ENCODE measurements at places on chromosomes 5 and 9.

DNA sequence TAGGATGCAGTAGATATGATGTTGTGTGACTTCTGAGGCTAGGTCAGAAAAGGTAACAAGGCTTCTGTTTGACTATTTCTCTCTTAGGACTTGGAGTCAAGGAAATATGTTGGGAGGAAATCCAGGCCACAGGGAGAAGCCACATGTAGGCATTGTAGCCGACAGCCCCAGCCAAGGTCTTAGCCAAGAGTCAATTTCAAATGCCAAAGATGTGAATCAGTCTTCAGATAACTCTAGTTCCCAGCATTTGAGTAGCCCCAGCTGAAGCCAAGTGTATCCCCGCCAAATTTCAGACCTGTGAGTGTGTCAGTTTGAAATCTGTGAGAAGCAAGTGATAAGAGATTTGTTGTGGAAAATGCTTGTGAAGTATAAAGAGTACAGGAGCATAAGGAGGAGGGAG lies 38.1 kb upstream of the ISL1 start:
- no peak for DNase-seq

- DNase-seq, result no peak
Observed at GRCh38 chr5:132267931-132268768, 10.7 kb downstream of the PDLIM4 start.

DNA sequence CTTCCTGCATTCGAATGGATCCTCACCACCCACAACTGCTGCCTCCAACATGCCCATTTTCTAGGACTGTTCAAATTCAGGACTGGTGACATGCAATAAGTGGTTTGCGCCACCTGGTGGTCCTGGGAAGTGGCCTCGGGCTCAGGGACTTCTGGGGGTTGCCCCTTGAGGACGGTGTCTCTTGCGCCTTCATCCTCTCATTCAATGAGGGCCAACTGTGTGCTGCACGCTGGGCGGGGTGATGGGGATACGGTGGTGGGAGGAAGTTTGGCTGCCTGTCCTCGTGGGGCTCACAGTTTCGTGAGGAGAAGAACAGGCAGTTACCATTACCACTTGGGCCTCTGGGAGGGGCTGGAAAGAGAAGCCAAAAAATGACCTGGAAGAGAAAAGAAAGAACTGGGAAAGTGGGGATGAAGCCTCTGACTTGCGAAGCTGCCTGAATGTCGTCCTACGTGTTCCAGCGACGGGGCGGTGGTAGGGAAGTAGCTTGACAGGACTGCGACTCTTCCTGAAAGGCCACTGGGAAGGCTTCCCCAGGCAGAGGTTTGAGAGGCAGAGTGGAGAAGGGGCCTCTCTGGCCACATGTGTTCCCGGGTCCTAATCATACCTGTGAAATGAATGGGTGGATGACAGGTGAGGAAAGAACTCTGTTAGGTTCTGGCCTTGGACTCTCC lies 49.0 kb downstream of the PSD2 start:
- no peak for DNase-seq

GRCh38 chr5:63255594-63255993 lies 677.0 kb downstream of the LRRC70 start:
- DNase-seq, result no peak

GRCh38 chr5:100826133-100826532 lies 76.9 kb downstream of the ST8SIA4 start:
- no peak for DNase-seq

DNA sequence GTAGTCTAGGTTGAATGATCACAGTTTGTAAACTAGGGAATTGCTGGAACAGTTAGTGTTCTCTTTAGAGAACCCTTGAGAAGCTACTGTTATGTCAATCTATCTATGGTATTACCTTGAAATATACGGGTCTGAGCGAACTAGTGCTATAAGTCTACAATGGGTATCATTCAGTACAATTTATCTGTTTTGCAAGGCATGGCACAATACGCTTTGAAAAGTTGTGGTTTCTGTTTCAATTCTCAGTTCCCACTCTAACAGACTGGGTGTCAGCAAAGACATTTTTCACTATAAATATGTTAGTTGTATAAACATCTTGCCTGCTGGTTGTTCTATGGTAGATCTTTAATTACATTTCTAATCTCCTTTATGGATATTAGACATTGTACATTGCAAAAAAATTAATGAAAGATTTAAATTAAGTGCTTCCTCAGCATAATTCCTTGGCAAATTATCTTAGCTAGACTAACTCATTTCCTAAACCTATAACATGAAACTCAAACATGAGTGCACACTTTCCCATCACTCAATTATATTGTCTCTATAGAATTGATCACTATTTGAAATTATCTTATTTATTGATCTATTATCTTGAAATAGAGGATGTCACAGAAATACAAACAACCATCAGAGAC lies 24.9 kb upstream of the SLCO6A1 start:
- DNase-seq, result no peak

GRCh38 chr9:13607481-13608441 lies 328.3 kb upstream of the MPDZ start:
- DNase-seq, result no peak

- no peak for DNase-seq
Observed at GRCh38 chr5:133404724-133405123, 207.6 kb downstream of the FSTL4 start.

GRCh38 chr9:82130331-82131042 lies 141.9 kb downstream of the SPATA31D1 start:
- DNase-seq, result no peak

GRCh38 chr9:71608021-71608420 lies 160.3 kb downstream of the CEMIP2 start:
- DNase-seq, result no peak

- no peak for DNase-seq
Observed at GRCh38 chr5:53259176-53259575, 149.6 kb upstream of the MOCS2 start.

- no peak for DNase-seq
Observed at GRCh38 chr9:82531795-82532194, 531.1 kb downstream of the RASEF start.

- no peak for DNase-seq
Observed at GRCh38 chr9:3960661-3961144, 339.2 kb downstream of the GLIS3 start.

GRCh38 chr9:80664327-80665210 lies 1024.8 kb downstream of the TLE1 start:
- DNase-seq, result no peak

DNA sequence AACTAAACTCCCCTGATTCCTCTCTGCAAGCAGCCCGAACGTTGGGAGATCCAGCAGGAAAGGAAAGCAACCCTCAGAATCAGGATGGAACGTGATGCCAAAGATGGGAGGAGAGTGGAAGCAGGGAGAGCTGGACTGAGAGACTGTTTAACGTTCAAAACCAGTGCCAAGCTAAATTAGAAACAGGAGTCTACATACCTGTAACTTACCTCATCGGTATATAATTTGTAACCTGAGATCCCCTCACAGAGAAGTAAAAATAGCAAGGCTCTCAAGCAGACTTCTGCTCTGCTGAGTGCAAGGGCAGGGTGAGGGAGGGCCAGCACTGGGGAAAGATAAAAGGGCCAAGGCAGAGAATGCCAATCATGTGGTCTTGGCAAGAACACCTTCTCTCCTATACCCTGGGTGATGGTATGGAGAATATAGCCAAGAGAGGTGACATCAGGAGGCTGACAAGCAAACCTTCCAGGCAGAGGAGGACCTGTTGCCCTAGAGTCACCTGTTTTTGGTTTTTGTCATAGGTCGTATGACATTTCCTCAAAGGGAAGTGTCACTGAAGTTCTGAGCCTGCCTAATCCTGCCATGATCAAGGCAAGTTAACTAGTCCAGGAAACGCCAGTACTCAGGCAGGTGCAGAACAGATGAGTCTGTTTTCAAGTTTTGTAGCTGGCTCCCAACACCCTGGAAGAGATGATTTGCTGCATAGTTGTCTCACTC lies 472.0 kb downstream of the NFIB start:
- no peak for DNase-seq

- DNase-seq, result no peak
Observed at GRCh38 chr5:132510076-132510475, 19.5 kb upstream of the IRF1 start.

DNA sequence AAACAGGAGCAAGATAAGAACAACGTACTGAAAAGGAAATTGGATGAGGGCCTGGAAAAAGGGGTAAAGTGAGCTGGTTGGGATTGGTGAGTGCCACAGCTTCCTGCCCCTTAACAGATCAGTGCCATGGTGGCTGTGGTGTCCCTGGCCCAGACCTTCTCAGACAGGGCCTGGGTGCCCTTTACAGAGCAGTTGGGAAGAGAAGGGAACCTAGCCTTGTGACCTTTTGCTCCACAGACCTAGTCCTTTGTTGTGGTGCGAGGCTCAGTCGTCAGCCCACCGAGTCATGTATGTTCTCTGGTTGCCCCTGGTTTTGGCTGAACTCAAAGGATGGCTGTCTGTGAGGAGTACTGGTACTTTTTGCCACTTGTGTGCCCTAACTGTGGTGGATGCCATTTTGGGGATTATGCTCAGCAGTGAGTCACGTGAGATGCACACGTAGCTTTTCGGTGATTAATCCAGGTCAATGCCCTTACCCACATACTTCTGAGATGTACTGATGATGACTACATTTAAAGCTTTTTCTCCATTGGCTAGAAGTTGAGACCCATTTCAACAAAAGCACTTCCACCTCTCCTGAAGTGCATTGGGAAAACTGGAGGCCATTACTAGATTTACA lies 48.4 kb downstream of the EXOSC2 start:
- DNase-seq, result no peak

GRCh38 chr9:97997330-97998276 lies 14.5 kb downstream of the ANP32B start:
- DNase-seq, result no peak

- no peak for DNase-seq
Observed at GRCh38 chr5:122743261-122743660, 31.6 kb upstream of the SNX2 start.

- DNase-seq, result no peak
Observed at GRCh38 chr5:133821311-133821741, 147.1 kb downstream of the C5orf15 start.

DNA sequence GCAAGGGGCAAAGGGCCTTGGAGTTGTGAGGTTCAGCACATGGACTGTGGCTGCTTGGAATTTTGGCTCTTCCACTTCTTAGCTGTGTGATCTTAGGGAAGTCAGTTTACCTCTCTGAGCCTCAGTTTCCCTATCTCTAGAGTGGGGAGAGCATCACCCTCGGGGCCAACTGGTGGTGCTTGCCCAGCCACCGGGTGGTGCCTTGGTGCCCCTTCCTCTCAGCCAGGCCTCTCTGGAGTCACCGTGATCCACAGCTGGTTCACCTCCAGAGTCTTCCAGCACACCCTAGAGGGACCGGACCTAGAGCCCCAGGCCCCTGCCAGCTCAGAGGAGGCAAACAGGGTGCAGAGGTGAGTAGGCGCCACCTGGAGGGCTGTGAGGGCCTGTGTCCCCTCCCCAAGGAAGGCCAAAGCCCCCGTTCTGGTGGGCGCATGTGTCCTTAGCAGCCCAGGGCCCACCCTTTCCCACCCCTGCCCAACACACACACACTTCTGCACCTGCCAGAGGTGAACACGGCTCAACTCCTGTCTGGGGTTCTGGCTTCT lies 7.7 kb downstream of the ADGRD2 start:
- no peak for DNase-seq
